ENCODE measurements at places on chromosomes 13 and 19.

GRCh38 chr13:109756778-109757177 is 29.6 kb downstream of the IRS2 start:
- DNase-seq = no peak

DNA sequence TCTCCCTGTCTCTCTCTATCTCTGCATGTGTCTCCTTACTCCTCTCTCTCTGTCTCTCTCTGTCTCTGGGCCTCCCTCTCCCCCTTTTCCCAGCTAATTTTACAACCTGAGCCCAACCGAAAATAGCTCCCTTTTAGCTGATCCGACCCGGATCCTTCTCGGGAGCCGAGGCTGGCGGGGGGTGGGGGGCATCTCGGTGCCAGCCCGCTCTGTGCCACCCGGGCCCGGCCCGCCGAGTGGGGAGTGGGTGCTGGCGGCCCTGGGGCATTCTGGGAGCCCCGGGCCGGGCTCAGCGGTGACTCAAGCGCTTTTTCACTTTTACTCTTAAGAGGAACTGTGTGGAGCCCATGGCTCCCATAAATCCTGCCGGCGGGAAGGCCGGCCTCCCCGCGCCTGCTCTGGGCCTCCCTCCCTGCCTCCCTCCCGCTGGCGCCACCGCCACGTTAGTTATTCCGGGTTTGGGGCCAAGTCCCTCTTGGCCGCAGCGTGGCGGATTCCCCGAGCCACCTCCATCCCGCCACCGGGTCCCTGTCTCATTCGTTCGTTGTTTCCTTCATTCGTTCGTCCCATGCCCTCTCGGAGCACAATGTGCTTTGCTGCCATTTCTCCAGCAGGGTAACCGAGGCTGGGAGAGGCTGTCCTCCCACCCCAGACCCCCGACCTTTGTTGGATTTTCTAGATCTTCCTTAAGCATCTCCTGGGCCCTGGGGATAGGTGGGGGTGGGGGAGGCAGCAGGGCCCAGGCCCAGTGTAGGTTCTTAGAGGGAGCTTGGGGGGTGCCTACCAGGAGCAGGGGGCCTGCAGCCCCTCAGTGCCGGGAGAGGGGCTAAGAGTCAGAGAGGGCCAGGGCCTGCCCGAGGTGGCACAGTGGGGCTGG is 3.2 kb downstream of the NFIC start:
- DNase-seq = no peak

DNA sequence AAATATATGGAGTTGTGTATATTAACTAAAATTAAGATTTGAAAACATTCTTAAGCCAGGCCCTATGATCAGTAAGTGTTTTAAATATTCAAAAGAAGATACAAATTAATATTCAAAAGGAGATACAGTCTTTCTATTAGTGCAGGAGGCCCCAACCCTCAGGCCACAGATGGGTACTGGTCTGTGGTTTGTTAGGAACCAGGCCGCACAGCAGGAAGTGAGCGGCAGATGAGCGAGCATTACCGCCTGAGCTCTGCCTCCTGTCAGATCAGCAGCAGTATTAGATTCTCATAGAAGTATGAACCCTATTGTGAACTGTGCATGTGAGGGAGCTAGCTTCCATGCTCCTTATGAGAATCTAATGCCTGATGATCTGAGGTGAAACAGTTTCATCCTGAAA is 232.9 kb downstream of the FOXO1 start:
- no peak for DNase-seq

- DNase-seq = no peak
These were observed 455.4 kb downstream of the KLF5 start for GRCh38 chr13:73514208-73514607.

DNA sequence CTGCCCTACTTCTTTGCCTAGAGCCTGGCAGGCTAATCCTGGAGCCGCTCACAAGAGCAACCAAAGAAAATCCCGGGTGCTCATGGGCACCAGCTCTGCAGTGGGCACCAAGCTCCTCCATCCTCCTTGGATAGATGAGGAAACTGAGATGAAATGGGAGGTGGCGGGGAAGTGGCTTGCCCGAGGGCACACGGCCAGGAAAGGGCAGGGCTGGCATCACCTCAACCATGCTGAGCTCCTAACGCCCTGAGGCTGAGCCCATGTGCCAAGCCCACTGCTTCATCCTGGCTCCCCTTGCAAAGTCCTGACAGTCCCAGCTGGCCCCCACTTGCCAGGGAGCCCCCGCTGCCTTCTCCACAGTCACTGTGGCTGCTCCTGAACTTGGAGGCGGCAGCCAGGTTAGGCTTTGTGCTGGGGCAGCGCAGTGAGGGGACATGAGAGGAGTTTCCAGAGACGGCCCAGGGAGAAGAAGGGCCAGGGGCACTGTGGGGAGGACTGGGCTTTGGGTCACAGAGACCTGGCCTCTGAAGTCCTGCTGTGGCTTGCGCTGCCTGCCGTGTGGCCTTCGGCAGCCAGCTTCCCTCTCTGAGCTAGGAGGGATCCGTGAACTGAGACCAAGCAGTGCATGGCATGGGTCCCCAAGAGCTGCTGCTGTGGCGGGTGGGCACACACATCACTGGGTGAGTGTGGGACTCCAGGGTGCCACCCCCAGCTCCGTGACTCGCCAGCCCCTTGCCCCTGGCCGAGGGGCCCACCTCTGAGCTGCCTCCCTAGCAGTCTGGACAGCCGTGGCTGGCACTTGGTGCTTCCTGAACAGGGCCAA is 17.5 kb downstream of the TMED1 start:
- DNase-seq = no peak

DNA sequence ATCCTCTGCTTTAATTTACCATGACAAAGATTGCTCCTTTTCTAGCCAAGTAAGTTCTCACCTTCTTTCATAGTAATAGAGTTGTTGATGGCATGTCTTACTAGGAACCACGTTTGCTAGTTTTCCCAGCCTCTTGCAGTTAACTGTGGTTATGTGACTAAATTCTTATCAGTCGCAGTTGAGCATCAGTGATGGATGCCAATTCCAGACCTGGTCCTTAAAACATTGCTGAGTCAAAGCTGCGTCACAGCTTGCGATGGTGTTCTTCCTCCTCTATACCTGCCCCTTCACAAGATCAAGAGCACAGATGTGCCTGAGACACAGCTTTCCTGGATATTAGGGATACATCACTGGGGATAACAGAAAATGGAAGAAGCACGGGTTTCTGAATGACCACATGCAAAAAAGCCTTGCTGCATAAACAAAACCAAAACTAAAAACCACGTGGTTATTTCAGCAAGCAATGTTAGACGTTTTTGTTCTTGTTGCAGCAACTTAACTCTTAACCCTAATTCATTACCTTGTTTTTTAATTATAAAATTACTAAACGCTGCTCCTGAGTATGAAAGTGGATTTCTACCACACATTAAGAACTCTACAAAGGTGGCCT is 97.6 kb upstream of the DACH1 start:
- DNase-seq = no peak

DNA sequence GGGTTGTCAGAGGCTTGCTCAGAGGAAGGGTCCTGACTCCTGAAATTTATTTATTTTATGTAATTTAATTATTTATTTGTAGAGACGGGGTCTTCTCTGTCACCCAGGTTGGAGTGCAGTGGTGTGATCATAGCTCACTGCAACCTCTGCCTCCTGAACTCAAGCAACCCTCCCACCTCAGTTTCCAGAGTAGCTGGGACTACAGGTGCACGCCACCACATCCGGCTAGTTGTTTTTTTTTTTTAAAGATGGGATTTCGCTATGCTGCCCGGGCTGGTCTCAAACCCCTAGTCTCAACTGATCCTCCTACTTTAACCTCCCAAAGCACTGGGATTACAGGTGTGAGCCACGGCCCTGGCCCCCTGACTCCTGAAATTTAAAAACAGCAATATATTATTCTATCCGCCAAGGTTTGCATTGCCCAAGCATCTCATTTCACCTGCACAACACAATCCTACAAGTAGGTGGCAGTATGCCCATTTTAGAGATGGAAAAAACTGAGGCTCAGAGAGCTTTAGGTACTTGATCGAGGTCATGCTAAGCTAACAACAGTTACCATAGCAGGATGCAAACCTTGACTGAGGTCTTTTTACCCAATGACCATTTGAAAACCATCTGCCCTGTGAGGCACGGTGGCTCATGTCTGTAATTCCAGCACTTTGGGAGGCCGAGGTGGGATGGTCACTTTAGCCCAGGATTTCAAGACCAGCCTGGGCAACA is 18.1 kb downstream of the ARHGEF18 start:
- no peak for DNase-seq

- DNase-seq = no peak
These were observed 16.7 kb downstream of the TICAM1 start for GRCh38 chr19:4814625-4815425.

GRCh38 chr13:89082623-89083022 is 1411.5 kb downstream of the SLITRK5 start:
- no peak for DNase-seq

- no peak for DNase-seq
These were observed 33.2 kb upstream of the NDFIP2 start for GRCh38 chr13:79447741-79448140.

- peak; percentile 60 for DNase-seq
These were observed 2.2 kb upstream of the PLEKHG2 start for GRCh38 chr19:39410017-39410830.

GRCh38 chr13:35768551-35768950 is 292.1 kb upstream of the MAB21L1 start:
- DNase-seq = no peak

DNA sequence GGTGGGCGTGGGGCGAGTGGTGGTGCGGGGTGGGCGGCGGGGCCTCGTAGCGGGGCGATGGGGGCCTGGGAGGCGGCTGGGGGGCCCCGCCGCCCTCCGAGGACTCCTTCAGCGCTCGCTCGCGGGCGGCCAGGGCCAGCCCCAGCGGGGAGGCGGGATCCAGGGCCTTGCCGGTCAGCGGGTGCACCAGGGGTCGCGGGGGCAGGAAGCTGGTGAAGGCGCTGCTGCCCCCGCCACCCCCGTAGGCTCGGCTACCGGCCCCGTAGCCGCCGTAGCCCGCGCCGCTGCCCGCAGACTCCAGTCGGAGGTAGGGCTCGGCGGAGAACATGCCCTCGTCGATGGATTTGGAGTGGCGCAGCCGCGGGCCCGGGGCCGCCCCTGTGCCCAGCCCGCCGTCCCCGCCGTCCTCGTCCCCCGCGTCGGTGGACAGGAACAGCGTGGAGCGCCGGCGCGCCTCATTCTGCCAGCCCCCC is 18.6 kb downstream of the C19orf81 start:
- DNase-seq = no peak

GRCh38 chr19:44904426-44904994 is 1.1 kb upstream of the APOE start:
- no peak for DNase-seq

DNA sequence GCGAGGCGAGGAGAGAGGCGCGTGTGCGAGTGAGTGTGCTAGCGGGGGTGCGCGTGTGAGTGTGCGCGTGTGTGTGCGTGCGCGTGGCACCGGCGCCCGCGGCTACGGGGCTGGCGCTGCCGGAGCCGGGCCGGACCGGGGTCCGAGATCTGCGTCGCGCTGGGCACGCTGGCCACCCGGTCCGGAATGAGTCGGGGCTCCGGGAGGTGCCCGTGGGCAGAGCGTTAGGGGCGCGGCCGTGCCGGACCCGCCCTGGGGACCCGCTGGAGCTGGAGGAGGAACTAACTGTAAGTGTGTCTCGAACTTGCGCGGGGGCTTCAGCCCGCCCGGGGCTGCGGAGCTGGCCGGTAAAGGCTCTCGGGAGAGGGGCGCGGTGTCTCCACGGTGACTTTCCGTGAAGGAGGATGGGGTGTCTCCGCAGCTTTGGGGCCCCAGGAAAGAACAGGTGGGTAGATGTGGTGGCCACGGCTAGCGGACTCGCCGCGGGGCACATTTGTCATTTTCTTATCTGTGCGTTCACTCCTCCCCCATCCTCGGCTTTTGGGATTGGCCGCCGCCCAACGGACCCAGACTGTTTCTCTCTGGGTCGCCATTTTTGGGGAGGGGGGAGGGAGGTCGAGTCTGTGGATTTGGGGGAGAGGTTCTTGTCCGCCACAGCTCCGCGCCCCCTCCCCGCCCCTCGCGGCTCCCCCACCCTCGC is 10.1 kb upstream of the SOX1 start:
- DNase-seq = no peak

GRCh38 chr13:25267715-25268114 is 19.6 kb downstream of the MTMR6 start:
- DNase-seq = no peak

DNA sequence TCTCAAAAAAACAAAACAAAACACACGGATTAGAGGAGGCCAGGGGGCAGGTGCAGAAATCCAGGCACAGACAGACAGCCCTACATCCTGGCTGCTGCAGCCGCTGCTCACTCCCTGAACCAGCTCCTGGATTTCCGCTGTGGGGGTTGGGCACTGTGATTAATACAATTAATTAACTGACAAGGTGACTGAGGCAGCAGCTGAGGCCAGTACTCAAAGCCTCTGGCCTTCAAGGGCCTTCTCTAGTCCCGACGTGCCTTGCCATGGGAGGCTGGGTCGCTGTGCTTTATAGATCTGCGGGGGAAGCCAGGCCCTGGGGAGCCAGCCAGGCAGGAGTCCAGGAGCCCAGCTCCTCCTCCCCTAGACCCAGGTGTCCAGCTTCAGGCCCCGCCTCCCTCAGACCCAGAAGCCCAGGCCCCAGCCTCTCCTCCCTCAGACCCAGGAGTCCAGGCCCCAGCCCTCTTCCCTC is 4.6 kb downstream of the NECTIN2 start:
- no peak for DNase-seq

DNA sequence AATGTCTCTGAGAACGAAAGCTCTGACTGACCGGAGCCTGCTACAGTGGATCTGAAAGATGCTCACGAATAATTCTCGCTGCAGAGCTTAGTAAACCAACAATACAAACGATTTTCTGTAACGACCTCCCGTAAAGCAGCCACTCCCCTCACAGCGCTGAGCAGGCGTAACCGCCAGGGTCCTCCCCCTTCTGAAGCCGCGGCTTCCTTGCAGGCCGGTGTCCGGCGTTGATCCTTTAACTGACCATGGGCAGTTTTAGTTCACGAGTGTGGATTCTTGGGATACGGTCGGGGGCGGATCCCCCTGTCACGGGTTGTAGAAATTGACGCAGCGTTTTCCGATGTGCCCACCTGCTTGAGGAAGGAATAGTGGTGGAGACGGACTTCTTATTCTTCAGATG is 75.9 kb downstream of the ATP11A start:
- DNase-seq = no peak

DNA sequence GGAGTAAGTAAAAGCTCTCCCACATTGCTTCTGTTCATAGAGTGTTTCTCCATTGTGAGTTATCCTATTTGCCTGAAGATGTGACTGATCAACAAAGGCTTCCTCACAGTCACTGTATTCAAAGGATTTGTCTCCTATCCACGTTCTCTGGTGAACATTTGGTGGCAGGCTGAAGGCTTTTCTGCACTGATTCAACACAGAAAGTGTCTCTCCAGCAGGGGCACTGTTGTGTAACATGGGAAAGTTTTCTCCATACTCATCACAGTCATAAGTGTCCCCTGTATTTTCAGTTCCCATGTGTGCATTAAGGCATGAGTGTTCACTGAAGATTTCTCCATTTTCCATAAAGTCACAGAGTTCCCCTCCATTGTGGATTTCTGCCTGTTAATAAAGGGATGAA is 17.6 kb downstream of the ZNF121 start:
- no peak for DNase-seq

DNA sequence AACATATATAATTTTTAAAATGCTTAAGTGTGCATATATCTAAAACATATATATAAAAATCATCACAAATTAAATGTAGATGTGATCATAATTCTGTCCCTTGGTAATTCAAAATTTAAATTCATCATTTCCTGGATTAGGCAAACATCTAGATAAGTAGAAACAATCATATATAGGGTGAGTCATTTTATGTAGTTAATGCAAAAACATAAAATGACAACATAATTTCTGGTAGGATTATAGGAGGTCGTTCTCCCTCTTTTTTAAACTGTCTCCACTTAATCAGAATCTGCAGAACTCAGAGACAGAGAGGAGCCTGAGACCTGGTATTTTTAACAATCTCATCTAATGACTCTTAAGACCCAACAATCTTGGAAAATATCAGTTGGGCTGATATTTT is 333.4 kb downstream of the KCTD12 start:
- DNase-seq = no peak

GRCh38 chr13:76048131-76048530 is 412.0 kb downstream of the LMO7 start:
- no peak for DNase-seq

All from CMK (cell line).